NCI-H524 treated with DMSO at 0.1 percent for 48 hours (cell line): ENCODE measurements at places on chromosomes 1 and 21.

GRCh38 chr1:169630006-169630405, at the start of gene SELP:
TSS of gene SELP (minus strand) at chr1:169630124. CDS start at chr1:169630074, 50 bp downstream.
- no peak for DNase-seq

- DNase-seq: no peak
Measured at GRCh38 chr1:56873213-56873612, 18.6 kb downstream of the C8A start.

- DNase-seq: no peak
Measured at GRCh38 chr1:97159342-97159741, 437.8 kb downstream of the PTBP2 start.

DNA sequence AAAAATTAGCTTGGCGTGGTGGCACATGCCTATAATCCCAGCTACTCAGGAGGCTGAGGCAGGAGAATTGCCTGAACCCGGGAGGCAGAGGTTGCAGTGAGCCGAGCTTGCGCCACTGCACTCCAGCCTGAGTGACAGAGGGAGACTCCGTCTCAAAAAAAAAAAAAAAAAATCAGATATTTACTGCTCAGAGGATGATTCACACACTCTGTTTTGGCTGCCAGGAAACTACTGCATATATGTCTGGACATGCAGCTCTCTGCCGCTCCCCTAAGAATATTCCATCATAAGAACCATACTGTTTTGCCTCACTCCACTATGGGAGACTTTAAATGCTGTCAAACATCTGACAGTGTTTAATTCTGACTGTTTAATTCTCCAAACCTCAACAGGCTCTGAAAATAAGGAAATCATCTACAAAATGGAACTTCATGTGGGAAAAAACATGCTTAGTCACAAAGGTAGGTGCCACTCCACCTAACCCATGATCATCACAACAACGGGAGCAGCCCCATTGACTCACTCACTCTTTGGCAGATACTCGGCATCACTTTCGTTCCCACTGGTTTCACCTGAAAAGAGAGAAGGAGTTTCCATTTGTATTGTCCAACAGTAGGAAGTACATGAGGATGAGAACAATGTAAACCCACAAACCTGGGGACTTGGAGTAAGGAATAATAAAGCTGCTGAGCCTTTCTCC, 29.3 kb upstream of the BCAS2 start:
- DNase-seq: no peak

DNA sequence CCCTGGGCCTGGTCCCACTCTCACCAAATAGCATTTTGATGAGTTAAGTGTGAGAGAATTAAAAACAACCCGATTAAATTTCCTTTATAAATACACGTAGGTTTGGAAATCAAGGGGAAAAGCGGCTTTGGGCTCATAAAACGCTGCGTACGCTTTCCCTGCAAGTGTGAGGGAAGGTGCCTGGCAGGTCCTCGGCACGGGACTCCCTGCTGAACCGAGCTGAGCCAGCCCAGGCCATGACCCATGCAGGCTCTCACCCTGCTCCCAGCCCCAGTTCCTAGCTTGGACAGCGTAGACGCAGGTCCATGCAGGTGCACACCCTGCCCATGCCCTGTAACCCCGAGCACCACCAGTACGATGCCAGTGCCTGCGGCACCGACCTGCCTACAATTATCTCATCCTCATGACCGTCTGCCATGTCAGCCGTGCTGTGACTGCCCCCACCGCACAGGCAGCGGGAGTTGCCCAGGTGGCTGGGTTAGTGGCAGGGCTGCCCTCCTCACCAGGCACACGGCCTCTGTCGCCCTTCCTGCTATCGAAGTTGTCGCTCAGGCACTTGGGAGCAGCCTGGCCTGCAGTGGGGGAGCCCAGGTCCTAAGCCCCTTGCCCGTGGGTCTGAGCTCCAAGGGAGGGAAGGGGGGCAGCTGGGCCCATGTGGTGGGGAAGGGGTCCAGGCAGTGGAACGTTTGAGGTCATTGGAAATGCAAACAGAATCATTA, 41.0 kb upstream of the ACTRT2 start:
- no peak for DNase-seq

GRCh38 chr1:219120624-219121544, 52.8 kb upstream of the LYPLAL1 start:
- DNase-seq: no peak

DNA sequence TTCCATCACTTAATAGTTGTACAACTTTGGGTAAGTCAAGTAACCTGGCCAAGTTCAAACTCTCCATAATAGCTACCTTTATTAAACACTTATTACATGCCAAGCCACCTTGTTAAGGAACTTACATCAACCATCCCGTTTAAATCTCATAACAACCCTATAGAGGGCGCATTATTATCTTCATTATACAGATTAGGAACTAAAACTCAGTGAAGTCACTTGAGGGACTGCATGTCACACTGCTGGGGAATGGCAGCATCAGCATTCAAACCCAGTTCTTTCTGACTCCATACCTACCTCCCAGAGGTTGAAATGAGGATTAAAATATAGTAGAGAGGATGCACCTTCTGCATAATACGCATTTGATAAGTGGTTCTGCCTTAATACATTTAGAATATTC, 47.1 kb upstream of the PLA2G2C start:
- no peak for DNase-seq

GRCh38 chr1:30728832-30729638, 5.7 kb upstream of the MATN1 start:
- no peak for DNase-seq

- no peak for DNase-seq
Measured at GRCh38 chr1:223183268-223183862, 40.3 kb upstream of the TLR5 start.

GRCh38 chr1:225427235-225428067, at the start of gene LBR:
TSS of gene LBR (minus strand) at chr1:225428038. CDS start at chr1:225424075, 3,963 bp downstream.
- no peak for DNase-seq

DNA sequence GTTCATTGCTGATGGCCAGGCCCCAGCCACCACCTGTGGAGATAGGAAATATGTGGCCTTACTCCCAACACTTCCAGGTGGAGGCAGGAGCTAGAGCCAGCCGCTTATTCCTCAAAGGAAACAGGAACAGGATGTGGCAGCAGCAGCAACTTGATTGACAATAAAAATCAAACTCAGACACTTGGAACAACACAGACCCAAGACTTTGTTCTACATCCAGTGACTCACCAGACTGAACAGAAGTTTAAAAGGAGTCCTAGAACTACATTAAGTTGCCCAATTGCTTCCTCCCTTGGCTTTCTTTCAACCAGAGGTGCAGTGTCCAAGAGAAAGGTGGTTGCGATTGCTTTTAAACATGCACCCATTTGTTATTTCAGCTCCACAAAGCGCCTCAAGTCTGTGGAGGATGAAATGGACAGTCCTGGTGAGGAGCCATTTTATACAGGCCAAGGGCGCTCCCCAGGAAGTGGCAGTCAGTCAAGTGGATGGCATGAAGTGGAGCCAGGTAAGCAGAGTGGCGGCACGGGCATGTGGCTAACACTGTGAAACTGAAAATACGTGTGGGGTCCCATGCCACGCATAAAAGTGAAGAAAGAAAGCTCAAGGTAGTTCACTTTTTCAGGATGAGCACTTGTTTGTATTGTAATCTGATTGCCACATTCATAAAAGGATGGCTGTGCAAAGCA, 276.6 kb downstream of the NFIA start:
- DNase-seq: no peak

DNA sequence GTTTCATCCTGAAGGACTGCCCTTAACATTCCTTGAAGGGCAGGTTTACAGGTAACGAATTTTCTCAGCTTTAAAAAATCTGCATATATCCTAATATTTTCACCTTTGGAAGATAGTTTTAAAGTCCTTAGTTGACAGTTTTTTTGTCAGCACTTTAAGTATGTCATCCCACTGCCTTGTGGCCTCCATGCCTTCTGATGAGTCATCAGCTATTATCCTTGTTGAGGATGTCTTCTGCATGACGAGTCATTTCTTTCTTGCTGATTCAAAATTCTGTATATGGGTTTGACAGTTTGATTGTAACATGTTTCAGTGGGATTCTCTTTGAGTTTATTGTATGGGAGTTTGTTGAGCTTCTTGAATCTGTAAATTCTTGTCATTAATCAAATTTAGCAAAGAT, 500.6 kb downstream of the DISC1 start:
- DNase-seq: no peak

GRCh38 chr1:220426989-220427388, 100.9 kb upstream of the MARK1 start:
- no peak for DNase-seq
